Karpas-422 (cell line): ENCODE measurements at places on chromosomes 3 and 15.

DNA sequence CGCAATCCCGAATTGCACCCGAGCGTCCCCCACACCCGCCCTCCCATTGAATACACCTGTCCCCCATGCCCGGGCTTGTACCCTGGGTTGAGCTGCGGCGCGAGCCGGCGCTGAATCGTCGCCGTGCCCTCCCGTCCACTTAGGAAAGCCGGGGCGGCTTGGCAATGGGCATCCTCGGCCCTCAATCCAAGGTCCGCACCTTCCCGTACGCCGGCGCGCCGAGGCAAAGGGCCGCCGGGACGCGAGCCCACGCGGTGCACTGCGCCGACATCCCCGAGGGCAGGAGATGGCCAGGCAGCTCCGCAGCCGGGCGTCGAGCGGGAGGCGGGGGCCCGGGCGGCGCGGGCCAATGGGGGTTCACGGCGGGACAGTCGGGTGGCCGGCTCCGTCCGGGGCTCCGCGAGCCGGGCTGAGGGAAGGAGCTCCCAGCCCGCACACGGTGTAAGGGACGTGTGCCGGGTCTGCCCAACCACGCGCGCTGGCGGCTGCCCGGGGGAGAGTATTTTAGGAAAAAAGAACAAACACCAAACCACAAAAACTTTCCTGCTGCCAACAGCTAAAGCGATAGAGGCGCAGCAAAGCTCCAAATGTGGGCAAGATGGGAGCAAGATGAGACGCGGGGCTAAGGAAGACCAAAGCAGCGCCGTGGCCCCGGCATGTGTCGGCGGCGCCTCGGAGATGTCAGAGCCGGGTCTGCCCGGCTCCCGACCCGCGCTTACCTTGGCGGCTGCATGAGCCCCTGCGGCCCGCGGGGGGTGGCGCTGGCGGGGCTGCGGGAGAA is 621 bp downstream of the RGMA start:
- no peak overlapping the region for H3K27ac ChIP-seq
- H3K4me1 ChIP-seq, result no peaks in the 10 kb centered on the region
- DNase-seq, result no peak
- no peaks in the 10 kb centered on the region for H3K27me3 ChIP-seq
- H3K36me3 ChIP-seq, result no peaks in the 10 kb centered on the region

GRCh38 chr3:187708696-187709095 is 6.3 kb upstream of the RTP2 start:
- H3K27ac ChIP-seq, result no peak overlapping the region
- H3K4me3 ChIP-seq, result no peak overlapping the region
- DNase-seq, result no peak
- no peaks in the 10 kb centered on the region for H3K36me3 ChIP-seq
- peaks cover 32% of the 10 kb centered on the region for H3K4me1 ChIP-seq
- no peaks in the 10 kb centered on the region for H3K27me3 ChIP-seq

DNA sequence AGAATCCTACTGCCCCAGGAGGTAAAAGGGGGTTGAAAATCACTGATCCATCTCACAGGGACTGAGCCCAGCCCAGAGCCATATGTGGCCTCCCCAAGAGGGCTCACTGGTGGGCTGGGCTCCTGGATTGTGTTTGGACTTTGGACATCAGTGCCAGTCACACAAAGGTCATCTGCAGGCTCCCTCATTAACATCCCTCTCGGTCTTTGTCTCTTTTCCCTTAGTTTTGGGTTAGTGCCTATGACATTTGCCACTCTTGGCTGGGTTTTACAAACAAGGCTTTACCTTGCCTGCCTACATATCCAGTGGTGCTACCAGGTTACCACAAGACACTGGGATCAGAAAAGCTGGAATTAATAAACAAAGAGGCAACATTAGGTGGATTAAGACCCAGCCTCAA is 27.9 kb downstream of the IFT122 start:
- H3K4me3 ChIP-seq, result no peak overlapping the region
- H3K27me3 ChIP-seq, result no peaks in the 10 kb centered on the region
- H3K36me3 ChIP-seq, result no peaks in the 10 kb centered on the region
- no peak overlapping the region for H3K27ac ChIP-seq
- H3K4me1 ChIP-seq, result 0 out of 2 replicates have a peak, but pooled peaks cover 3% of the 10 kb centered on the region
- no peak for DNase-seq

- no peaks in the 10 kb centered on the region for H3K36me3 ChIP-seq
- no peak overlapping the region for H3K27ac ChIP-seq
- no peak overlapping the region for H3K4me3 ChIP-seq
- no peaks in the 10 kb centered on the region for H3K27me3 ChIP-seq
- no peaks in the 10 kb centered on the region for H3K4me1 ChIP-seq
These were observed 11.1 kb upstream of the MB21D2 start for GRCh38 chr3:192928720-192929119.

DNA sequence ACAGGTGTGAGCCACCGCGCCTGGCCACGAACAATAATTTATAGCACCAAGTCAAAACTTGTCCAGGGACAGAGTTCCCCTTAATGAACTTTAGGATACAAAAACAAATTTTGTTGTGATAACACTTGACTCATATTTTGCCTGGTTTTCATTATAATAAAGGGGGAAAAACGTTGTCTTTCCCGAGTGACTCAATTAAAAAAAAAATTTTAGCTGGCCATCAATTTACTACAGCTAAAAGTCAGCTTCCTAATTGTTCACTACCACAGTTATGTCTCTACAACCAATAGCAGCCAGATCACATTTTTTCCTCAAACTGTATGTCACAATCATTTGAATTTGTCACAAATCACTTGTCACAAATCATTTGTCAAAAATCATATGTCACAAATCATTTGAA is 116.0 kb downstream of the P3H2 start:
- no peak for DNase-seq
- no peak overlapping the region for H3K4me3 ChIP-seq
- H3K36me3 ChIP-seq, result no peaks in the 10 kb centered on the region
- no peak overlapping the region for H3K27ac ChIP-seq
- H3K27me3 ChIP-seq, result no peaks in the 10 kb centered on the region

- H3K36me3 ChIP-seq, result no peaks in the 10 kb centered on the region
- peak overlapping the region; percentile 84 for H3K27ac ChIP-seq
- DNase-seq, result no peak
These were observed 14.3 kb downstream of the TBC1D2B start for GRCh38 chr15:78063217-78063616.

DNA sequence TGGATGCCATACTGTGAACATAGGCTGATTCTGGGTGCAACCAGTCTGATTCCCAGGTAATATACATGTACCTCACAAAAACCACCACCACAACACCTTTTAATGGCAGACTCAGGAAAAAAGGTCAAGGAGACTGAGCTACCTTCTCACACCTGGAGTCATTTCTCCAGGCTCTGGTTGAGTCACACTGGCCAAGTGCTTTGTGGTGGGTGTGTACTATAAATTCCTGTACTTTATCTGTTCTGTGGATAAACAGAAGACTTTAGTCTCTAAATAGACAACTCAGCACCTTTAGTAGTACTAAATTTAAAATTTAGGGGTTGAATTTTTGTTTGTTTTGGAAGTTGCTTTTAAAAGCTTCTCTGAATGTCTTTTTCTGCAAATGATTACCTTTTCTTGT is 46.7 kb downstream of the TOP2B start:
- no peaks in the 10 kb centered on the region for H3K27me3 ChIP-seq
- no peak overlapping the region for H3K27ac ChIP-seq
- peaks cover 76% of the 10 kb centered on the region for H3K36me3 ChIP-seq
- no peak for DNase-seq
- H3K4me1 ChIP-seq, result no peaks in the 10 kb centered on the region
- no peak overlapping the region for H3K4me3 ChIP-seq

DNA sequence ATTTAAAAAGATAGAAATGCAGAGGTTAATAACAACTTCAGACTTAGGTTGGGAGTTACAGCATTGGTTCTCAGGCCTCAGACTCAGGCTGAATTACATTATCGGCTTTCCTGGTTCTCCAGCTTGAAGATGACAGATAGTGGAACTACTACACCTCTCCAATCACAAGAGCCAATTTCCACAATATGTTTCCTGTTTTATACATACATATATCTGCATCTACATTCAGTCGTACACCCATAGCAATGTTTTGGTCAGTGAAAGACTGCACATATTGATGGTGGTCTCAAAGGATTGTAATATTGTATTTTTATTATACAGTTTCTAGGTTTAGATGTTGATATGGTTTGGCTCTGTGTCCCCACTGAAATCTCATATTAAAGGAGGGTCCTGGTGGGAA is 35.4 kb downstream of the AADACL2 start:
- H3K27me3 ChIP-seq, result no peaks in the 10 kb centered on the region
- no peak overlapping the region for H3K27ac ChIP-seq
- no peak for DNase-seq
- H3K4me3 ChIP-seq, result no peak overlapping the region
- no peaks in the 10 kb centered on the region for H3K4me1 ChIP-seq

DNA sequence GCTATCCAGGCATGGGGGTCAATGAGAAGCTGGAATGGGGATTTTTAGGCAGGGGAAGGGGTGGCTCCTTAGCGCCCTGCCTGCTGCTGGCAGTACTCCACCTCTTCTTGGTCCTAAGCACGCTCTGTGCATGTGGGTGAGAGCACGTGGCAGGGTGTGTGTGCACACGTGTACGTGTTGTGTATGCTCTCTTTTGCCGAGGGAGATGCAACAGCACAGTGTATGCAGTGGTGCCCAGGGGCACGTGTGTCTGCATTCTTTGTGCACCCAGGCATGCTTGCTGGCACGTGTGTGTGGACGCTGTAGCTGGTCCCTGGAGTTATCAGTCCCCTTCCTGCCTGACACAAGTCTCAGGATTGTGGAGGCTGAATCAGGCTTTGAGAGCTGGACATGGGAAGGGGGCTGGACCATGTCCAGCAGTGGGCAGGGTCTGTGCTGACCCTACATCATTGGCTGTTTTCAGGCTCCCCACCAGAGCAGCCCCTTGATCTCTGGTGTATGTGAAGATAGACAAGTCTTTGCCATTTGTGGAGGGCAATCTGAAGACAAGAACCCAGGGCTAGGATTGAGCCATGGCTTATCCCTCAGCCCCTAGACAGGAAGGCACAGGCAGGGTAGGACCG is 1.9 kb upstream of the CAMKV start:
- no peaks in the 10 kb centered on the region for H3K36me3 ChIP-seq
- no peak overlapping the region for H3K4me3 ChIP-seq
- H3K4me1 ChIP-seq, result peaks cover 45% of the 10 kb centered on the region
- DNase-seq, result no peak

DNA sequence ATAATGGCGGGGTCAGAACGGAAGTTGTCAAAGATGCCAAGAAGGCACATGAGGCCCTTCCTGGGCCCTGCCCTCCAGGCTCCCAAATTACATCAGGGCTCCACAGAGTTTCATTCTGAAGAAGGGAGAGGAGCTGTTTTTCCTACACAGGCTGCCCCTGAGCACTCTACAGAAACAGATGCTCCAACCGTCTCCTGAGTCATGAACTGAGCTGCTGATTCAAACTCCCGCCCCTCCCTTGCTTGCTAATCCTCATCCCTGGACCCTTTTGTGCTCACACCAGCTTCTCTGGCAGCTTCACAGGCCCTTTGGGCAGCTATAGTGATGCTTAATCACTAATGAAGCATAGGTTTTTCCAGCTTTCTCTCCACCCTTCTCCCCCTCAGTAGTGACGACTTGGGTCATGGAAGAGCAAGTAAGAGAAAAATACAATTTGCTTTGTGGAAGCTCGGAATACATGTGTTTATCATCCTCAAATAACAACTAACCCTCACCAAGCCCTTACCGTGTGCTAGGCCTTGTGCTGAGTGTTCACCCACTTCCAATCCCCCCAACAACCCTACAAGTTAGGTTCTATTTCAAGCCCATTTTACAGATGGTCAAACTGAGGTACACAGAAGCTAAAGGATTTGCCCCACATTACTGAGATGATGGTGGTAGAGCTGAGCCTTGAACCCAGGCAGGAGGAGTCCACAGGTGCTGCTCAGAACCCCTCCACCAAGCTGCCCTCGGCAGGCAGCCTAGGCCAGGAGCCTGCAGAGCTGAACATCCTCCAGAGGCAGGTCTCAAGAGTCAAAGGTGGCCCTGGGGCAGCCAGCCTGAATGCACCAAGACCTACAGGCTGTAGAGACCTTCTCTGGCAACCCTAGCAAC is 21.9 kb downstream of the MEGF11 start:
- no peaks in the 10 kb centered on the region for H3K4me1 ChIP-seq
- H3K36me3 ChIP-seq, result no peaks in the 10 kb centered on the region
- H3K4me3 ChIP-seq, result no peak overlapping the region
- DNase-seq, result no peak
- H3K27me3 ChIP-seq, result no peaks in the 10 kb centered on the region

GRCh38 chr3:45841420-45841756 is 531 bp downstream of the LZTFL1 start:
- H3K4me3 ChIP-seq, result peak overlapping the region; percentile 65
- DNase-seq, result no peak
- H3K27ac ChIP-seq, result no peak overlapping the region
- H3K27me3 ChIP-seq, result no peaks in the 10 kb centered on the region; the same call in 1 of the 2 replicates

DNA sequence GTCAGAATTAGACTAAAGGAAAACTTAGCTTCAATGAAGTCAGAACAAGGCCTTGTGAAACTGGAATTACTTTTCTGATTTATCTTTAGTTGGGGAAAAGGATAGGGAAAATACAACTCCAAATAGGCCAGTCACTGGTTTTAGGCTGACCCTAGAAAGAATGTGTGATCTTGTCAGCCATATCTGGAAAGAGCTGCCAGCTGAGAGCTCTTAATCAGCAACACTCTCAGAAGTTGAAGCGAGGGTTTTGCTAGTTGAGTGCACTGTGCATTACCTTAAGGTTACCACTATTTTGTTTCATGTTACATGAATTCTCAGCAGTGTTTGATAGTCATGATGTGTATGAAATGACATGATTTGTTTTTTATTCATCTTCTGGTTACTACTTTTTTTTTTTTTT is 905.3 kb upstream of the ALCAM start:
- H3K4me1 ChIP-seq, result no peaks in the 10 kb centered on the region
- H3K27me3 ChIP-seq, result no peaks in the 10 kb centered on the region
- no peak overlapping the region for H3K4me3 ChIP-seq
- H3K36me3 ChIP-seq, result no peaks in the 10 kb centered on the region

DNA sequence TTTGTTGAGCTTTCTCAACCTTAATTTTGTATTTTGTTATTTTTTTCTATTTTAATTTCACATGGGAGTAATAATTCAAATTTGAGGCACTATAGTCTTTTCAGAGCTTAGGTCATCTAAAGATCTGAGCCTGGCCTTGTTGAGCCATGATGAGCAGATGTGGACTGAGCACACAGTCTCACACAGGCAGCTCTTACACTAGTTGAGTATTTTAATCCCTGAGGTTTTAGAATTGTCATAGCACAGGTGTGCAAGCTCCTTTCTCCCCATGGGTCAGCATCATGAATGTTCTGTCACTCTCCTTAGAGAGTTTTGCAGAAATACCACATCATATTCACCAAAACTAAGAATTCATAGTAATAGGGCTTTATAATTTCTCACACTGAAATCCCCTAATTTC is 4.9 kb downstream of the ZBTB38 start:
- no peaks in the 10 kb centered on the region for H3K27me3 ChIP-seq
- H3K4me1 ChIP-seq, result peaks cover 12% of the 10 kb centered on the region
- no peak for DNase-seq
- no peak overlapping the region for H3K4me3 ChIP-seq
- no peak overlapping the region for H3K27ac ChIP-seq
- no peaks in the 10 kb centered on the region for H3K36me3 ChIP-seq

DNA sequence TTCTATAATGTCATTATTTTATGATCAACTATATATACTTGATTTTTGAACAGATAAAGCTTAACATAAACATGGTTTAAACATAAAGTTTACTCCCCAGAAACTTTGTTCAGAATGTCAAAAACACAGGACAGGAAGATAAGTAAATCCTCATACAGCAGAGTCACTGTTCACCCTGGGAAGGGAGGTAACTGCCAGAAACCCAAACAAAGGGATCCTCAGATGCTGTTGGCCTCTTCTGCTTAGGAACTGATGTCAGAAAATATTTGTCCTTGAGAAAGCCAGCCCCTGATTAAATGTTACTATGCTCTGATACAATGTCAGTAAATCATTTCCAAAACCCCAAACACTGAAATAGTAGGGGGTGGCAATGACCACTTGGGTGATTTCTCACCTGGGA is 185.3 kb downstream of the TJP1 start:
- no peak for DNase-seq
- no peak overlapping the region for H3K4me3 ChIP-seq
- no peak overlapping the region for H3K27ac ChIP-seq
